ENCODE measurements at places on chromosomes 2 and 18.

GRCh38 chr18:8504880-8505435 lies 104.3 kb upstream of the RAB12 start:
- no peak for DNase-seq

DNA sequence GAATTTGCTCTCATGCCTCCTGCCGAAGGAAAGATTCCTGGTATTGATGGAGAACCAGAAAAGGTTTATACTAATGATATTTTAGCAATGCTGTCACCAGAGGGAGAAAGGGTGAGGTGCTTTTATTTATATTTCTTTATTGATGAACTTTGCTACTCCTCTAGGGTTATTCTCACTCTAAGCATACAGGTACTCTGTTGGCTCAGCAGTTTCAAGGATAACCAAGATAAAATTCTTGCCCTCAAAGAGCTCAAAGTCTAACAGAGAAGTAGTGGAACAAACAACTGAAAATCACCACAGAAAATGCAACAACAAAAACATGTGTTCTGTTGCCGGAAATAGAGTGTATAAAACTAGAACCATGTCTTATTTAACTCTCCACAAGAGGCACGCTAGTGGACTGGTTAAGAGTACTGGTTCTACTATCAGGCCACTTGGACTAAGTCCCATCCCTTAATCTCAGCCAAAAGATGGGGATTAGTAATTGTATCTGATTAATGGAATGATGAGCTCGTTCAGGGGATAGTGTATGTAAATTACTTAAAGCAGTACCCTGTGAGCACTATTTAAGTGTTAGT lies 103.6 kb downstream of the DNAH6 start:
- no peak for DNase-seq

DNA sequence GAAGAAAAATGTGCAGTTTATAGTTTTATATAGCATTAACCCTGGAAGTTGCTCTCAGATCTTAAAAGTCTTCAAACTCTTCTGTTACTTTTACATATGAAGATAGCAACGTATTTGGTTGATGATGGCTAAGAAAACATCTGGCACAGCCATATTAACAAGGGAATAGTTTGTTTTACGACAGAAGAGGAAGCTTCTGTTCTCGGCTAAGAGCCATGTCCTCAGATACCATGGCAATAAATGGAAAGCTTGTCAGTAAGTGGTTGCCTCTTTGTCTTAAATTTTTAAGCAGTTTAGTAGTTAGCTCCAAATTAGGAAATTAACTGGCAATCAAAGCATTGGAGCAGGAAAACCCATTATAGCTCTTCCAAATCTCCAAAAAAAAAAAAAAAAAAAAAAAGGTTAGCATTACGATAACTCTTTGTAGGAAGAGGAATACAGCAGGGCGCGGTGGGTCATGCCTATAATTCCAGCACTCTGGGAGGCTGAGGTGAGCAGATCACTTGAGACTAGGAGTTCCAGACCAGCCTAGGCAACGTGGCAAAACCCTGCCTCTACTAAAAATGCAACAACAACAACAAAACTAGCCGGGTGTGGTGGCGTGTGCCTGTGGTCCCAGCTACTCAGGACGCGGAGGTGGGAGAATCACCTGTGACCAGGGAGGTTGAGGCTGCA lies 4.5 kb upstream of the STON1 start:
- DNase-seq = no peak

- no peak for DNase-seq
Measured at GRCh38 chr18:30177056-30177455, 865.5 kb downstream of the DSC3 start.

DNA sequence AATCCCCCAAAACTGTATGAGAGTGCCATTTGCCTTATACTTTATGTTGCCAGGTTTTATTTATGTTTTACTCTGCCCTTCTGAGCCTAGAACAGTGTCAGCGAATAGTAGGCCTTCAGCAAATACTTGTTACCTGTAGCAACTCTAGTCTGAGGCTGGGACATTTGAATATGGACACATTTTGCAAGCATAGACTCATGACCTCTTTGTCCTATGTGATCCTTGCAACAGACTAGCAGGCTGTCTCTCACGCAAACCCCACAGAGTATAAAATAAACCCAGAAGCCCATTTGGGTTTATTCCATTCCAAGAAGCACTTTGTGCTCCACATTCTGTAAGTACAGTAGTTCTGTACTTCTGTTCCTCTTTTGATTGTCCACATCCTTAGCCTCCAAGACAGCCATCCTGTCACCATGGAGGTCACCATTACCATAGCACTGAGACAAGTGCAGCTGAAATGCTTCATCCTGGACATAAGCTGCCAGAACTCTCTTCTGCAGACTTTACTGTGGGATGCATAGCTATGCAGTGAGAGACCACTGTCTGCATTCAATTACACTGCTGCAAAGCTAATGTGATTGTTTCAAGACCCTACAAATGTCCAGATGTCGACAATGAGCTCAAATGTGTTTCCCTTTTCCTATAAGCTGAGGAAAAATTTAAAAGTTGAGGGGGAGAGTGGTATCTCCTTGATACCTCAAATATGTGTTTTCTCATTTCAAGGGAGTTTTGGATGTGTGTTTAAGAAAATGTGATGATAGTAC lies 425.7 kb downstream of the PID1 start:
- no peak for DNase-seq

- no peak for DNase-seq
Measured at GRCh38 chr2:26757873-26758789, 6.0 kb upstream of the SLC35F6 start.

GRCh38 chr18:65761636-65762295 lies 11.0 kb downstream of the CDH7 start:
- DNase-seq = no peak

DNA sequence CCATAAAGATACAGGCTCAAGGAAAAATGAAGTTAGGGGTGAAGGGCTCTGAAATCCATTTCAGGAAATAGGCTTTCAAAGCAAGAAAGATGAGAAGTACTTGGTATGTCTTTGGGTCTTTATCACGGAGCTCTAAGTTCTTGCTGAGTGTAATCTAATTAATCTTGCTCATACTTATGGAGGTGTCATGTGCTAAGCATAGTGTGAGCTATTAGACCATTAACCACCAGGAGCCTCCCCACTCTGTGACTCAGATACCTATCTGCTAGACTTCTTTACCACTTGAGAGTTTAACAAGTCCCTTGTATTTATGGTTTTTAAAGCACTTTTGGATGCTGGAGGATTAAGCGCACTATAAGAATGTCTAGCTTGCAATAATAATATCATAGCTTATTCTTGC lies 678.7 kb downstream of the EPHA4 start:
- DNase-seq = no peak

DNA sequence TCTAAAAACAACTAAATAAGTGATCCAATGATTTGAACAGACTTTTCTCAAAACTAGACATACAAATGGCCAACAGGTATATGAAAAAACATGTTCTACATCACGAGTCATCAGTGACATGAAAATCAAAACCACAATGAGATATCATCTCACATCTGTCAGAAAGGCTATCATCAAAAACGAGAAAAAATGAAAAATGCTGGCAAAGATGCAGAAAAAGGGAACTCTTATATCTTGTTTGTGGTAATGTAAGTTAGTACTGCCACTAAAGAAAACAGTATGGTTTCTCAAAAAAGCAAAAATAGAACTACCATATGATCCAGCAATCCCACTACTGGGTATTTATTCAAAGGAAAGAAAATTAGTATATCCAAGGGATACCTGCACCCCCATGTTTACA lies 255.3 kb upstream of the FBXO11 start:
- no peak for DNase-seq

DNA sequence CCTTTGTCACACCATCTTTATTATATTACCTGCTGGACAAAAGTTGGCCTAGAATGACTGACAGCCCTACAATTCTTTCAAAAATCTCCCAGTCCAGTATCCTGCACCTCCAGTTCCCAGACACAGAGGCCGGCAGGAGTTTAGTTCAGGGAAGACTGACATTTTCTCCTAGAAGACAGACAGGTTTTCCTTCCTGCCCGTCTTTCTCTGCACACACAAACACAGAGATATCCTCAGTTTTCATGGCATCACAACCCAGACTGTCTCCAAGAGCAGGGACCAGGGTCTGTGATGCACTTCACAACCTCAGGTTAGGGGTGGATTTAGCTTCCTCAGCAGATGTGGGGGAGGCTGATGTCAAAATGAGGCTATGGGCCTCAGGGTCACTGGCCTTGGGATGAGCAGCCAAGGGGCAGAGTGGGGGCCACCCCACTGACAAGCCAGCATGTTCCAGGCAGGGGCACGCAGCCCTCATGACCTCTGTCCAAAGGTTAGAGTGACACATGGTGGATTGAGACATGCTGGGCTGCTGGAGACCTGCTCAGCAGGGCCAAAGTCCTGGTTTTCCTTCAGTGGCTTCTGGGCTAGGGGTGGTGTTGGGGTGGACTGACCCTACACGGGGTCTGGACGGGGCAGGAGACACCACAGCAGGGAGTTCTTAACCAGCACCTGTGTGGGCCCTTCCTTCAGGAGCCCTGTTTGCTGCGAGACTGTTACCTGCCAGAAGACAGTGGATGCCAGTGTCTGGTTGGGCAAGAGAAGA lies 70.5 kb downstream of the SFXN5 start:
- no peak for DNase-seq

DNA sequence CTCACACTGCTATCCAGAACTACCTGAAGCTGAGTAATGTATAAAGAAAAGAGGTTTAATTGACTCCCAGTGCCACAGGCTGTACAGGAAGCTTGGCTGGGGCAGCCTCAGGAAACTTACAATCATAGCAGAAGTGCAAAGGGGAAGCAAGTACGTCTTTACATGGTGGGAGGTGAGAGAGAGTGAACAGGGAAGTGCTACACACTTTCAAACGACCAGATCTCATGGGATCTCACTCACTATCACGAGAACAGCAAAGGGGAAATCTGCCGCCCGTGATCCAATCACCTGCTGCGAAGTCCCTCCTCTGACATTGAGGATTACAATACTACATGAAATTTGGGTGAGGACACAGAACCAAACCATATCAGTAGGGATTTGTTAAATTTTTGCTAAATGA lies 150.4 kb upstream of the NXPH2 start:
- no peak for DNase-seq

DNA sequence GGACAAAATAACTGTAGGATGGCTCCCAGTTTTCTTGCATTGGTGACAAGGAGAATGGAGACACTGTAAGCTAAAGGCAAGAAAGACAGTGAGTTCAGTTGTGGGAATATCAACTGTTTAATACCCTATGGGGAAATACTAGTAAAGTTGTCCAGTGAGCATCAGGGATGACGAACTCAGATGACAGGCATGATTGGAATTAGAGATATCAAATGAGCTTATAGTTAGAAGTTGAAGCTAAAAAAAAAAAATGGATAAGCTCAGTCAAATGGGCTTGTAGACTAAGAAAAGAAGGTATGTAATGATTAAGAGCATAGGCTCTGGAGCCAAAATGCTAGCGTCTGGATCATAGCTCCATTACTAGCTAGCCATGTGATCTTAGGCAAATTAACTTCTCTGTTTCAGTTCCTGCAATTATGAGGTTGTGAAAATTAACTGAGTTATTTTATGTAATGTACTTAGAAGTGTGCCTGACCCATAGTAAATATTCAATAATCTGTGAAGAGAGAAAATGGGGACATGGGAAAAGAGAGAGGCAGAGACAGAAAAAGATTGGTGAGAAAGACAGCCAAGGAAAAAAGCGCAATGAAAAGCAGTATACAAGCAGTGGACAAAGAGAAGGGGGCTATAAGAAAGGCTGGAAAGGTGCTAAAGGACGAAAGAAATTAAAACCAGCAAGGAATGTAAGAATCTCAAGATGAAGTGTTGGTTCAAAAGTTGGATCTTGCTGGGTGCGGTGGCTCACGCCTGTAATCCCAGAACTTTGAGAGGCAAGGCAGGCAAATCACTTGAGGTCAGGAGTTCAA lies 95.7 kb upstream of the SLC39A10 start:
- no peak for DNase-seq

GRCh38 chr2:179861416-179862067 lies at the start of gene ZNF385B:
TSS of gene ZNF385B (minus strand) at chr2:179861612.
- no peak for DNase-seq

GRCh38 chr18:9711361-9712129 lies 3.4 kb downstream of the RAB31 start:
- DNase-seq = no peak

DNA sequence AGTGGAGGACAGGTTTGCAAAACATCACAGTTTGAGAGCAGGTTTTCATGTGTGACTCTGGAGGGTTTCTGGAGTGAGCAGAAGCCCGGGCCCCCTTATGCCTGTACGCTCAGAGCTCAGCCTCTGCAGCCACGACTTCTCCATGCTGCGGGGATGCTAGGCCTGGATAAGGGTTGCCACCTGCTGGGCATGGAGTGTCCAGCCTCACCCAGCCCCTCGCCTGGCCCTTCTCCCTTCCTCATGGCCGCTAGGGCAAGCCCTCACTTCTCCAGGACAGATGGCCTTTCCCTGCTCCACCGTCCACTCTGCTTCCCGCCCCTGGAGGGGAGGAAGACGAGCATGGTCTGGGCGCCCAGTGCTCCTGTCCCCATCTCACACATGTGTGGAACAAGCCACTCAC lies 318.7 kb downstream of the GBX2 start:
- no peak for DNase-seq

GRCh38 chr2:223994562-223995162 lies 37.4 kb downstream of the MRPL44 start:
- DNase-seq = no peak

DNA sequence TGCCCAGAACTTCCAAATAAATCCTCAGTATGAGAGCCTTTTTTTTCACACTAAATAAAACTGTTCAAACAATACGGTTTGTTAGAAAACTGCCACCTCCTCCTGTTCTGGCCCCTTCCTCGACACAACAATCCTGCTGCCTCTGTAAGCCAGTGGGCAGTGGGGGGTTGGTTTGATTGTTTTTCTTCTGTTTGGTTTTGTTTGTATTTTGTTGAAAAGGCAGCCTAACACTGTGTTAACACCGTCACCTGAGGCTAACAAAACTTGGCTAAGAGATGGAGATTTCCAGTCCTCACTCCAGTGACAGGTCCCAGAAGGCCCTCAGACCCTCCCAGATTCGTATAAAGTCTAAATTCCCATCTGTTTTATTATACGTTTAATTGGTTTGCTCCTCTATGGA lies 402.1 kb downstream of the ZNF521 start:
- no peak for DNase-seq

GRCh38 chr2:71559080-71559827 lies 105.9 kb downstream of the DYSF start:
- DNase-seq = no peak

DNA sequence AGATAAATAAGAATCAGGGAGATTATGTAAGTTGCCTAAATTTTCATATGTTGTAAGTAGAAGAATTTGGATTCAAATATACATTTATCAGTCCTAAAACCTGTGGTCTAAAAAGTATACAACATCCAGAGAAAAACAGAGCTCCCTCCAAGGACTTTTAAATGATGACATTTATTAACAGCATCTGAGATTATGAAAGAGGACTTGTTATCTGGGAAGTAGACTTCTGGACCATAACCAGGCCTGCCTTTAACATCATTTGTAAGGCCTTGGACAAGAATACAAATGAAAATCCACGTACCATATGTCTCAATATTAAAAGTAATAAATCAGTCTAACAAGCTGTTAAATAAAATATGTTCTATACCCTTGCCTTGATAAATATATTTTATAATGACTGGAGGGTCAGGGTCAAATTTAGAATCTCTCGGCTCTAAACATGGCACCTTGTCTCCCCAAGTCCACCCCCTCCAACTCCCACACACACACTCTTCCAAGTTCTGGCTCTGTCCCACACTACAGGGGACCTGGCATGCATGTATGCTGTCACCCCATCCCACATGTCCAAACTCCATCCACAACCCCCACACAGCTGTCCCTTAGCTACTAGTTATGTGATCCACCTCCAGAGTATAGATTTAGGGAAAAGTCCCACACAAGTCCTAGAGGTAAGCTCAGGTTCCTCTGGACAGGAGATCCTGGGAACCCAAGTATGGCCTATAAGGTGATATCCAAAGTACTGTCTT lies 382.6 kb downstream of the CDH2 start:
- no peak for DNase-seq
